ENCODE measurements at places on chromosomes 3 and 15.

- no peak for DNase-seq
These were observed 67.0 kb downstream of the EDEM1 start for GRCh38 chr3:5254281-5255048.

- DNase-seq: no peak
These were observed 8.1 kb upstream of the CDIN1 start for GRCh38 chr15:36571301-36571700.

- no peak for DNase-seq
These were observed 151.8 kb downstream of the MYRIP start for GRCh38 chr3:39961230-39961629.

DNA sequence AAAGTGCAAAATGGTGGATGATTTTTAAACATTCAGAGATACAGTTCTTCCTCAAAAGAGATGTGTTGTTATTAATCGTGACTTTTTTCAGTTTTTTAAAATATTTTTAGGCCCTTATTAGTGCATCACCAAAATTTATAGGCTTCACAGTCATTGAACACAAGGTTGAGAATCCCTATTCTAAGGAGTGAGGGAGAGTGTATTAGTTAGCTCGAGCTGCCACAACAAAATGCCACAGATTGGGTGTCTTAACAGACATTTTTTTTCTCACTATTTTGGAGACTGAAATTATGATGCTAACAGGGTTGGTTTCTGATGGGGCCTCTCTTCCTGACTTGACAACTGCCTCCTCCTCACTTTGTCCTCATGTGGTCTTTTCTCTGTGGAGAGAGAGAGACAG is 145.9 kb upstream of the TPRG1 start:
- no peak for DNase-seq

GRCh38 chr3:139430493-139430892 is 41.0 kb upstream of the COPB2 start:
- no peak for DNase-seq

DNA sequence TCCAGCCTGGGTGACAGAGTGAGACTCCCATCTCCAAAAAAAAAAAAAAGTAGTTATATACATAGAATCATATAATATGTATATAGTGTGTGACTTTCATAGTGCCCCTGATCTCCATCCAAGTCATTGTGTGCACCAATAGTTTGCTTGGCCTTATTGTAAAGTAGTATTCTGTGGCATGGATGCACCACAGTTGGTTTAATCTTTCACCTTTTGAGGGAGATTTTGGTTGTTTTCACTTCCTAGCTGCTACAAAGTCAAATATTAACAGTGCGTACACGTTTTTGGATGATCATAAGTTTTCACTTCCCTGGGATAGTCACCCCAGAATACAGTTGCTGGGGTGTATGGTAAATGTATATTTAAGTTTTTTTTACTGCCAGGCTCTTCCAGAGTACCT is 162.8 kb downstream of the PTPRG start:
- no peak for DNase-seq

- no peak for DNase-seq
These were observed 42.5 kb upstream of the UBE3A start for GRCh38 chr15:25481208-25481859.

GRCh38 chr3:170889132-170889531 is 19.1 kb upstream of the RPL22L1 start:
- DNase-seq: no peak

GRCh38 chr15:57215326-57215725 is 161.0 kb upstream of the CGNL1 start:
- no peak for DNase-seq

DNA sequence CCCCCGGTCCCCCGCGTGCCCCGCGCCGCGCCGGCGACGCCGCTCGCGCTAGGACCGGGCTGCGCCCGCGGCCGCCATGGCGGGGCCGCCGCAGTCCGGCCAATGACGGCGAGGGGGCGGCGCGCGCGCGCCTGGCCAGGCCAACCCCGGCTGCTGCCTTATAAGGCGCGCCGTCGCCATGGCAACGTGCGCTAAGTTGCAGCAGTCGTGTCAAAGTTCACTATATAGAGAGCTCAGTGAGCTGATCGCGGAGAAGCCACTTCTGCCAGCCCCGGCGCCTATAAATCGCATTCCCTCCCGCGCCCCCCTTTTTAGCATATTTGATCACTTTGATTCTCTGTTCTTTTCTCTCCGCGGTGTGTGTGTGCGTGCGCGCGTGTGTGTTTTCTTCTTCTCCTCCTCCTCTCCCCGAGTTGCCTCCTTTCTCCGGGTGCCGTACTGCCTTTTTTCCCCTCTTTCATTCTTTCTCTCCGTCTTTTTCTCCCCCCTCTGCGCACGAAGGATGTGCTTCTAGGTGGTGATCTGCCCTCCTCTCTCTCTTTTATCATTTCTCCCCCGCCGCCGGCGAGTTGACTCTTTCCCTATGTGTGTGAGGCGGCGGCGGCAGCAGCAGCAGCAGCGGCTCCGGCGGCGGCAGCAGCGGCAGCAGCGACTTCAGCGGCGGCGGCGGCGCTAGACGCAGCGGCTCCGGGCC is at the start of gene NR2F2:
Gene NR2F2, plus strand, starts transcription at position 251 of the 694 bp plus-strand sequence. CDS start 1,406 bp downstream, outside the sequence.
- peak; percentile 49 for DNase-seq

DNA sequence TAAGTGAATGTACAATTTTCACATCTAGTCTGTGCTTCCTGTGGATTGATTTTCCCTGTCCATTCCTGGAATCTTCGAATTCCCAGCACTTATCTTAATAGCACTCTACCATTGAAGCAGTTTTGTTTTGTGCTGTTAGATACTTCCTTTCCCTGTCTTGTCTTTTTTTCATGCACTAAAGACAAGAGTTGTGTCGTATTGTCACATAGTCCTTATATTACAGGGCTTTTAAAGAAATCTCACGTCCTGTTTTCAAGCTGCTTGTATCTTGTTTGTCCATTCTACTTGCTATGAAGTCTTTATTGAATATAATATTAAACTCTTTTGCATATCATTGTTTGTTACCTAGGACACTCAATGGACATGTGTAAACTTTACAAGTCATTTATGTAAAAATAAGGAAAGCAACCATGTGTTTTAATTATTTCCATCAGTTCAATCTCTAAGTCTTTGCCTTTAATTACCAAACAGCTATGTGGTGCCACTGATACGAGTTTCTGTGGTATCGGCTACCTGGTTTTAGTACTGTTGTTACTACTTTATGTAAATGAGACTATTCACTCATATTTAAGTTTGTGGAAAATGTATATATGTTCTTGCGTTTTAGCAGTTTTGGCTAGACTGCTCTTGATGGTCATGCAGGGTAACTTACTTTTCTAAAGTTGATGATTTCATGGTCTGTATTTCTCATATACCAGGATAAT is 10.3 kb downstream of the PIK3CA start:
- DNase-seq: no peak

- peak; percentile 73 for DNase-seq
These were observed 45.1 kb downstream of the HMCES start for GRCh38 chr3:129323651-129324294.

DNA sequence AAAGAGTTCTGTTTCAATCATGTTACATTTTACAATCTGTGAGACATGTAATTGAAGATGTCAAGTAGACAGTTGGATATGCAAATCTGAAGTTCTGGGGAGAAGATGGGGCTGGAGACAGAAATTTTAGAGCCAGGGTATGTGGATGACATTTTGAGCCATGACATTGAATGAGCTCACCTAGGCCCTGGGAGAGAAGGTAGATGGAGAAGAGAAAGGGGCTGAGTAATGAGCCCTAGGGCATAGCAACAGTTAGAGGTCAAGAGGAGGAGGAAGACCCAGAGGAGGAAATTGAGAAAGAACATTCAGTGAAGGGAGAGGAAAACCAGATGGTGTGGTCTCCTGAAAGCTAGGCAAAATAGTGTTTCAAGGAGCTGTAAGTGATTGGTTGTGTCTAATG is 15.3 kb downstream of the TMEM266 start:
- no peak for DNase-seq

DNA sequence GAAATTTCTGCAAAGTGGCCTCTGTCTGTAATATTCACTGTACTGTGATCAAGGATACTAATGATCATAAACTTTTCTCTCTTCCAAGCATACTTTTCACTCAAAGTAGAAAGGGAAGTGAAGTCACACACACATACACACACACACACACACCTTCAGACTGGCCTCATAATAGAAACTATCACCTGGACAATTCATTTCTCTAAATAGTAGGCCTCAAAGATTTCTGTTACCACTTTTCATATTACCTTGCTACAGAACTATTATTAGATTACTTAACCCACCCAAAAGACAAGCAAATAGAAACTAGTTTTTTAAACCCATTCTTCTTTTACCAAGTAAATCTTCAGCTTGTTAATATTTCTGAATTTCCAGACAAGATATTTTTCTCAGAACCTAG is 12.2 kb downstream of the CPB1 start:
- no peak for DNase-seq

DNA sequence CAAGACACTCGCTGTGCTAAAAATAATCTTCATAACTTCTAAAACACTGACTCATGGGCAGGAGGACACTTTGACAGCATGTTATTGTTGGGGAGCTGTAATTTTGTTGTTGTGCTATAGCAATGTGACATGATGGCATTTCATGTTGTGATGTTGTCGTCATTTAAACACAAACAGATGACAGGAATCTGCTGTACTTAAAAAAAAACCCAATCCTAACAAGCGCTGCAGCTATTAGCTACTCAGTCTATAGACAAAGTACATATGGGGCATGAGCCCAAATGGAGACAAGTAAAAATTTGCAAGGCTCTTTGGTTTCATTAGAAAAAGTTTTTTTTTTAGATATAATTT is 828 bp upstream of the ATOSA start:
- peak; percentile 16 for DNase-seq

- peak; percentile 91 for DNase-seq
These were observed at the start of gene PCNP for GRCh38 chr3:101573449-101574387. PCNP (plus strand) TSS chr3:101574180; CDS start chr3:101574216, 36 bp downstream.

- no peak for DNase-seq
These were observed 23.2 kb downstream of the MRPS25 start for GRCh38 chr3:15041950-15042349.

- DNase-seq: peak; percentile 21
These were observed 72.0 kb upstream of the KLF13 start for GRCh38 chr15:31254431-31255175.

DNA sequence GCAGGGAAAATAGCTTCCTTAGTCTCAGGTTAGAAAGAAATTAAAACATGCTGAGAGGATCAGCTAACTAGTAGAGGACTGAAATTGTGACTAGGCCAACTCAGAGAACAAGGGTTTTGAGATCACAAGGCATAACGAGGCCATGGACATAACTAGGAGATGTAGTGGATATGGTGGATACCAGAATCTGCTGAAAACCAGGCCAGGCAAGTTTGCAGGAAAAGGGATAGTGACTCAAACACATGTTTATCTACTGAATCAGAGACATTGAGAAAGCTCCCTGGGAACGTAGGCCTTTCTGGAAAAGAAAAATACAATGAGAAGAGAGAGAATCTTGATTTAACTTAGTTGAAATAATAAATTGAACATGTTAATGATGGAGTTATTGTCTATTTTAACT is 326.5 kb upstream of the GBE1 start:
- DNase-seq: no peak

DNA sequence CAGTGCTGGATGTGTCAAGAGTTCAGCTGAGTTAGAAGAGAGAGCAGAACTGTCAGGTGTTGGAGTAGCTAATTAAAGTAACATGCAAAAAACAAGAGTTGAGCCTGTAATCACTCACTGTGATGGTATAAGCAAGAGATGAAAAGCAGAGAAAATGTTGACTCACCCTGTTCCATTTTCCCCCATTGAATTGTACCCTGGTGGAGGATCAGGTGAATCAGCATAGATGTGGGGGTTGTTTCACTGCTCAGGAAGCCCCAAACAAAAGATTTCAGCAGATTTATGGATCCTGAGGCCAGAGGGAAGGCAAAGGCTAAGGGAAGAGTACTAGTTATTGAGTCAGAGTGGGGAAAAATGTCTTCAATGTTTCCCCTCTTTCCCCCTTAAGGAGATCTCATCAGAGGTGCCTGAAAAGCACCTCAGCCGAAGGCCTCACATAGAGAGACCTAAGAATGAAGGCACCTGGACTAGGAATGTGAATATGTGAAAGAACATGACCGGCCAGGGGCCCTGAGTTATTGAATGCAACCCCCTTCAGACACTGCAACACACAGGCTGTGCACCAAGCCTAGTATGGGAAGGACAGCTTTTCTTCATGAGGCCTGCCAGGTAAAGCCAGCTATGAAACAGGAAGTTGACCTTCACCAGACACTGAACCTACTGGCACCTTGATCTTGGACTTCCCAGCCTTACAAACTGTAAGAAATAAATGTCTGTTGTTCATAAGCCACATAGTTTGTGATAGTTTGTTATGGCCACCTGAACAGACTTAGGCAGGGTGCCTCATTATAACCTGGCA is 90.1 kb downstream of the TMCO5A start:
- no peak for DNase-seq

GRCh38 chr15:90819850-90820249 is 48.5 kb upstream of the FURIN start:
- DNase-seq: no peak

DNA sequence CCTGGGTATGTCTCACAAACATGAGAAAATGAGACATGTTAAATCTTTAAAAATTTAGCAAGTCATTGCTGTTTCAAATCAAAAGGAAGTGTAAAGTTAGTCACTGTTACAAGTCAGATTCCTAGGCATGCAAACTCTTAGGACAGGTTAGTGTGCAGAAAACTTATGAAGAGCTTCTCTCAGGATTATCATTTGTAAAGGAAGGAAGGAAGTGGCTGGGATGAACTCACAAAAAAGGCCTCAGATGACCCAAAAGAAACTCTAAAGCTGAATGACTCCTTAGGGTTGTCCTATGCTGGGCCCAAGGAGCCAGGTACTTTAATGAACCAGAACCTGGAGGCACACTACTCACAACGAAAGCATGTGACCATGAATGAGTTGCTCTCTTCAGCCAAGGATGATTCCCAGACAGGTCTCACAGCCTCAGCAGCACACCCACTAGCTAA is 25.0 kb downstream of the MSL2 start:
- DNase-seq: no peak

DNA sequence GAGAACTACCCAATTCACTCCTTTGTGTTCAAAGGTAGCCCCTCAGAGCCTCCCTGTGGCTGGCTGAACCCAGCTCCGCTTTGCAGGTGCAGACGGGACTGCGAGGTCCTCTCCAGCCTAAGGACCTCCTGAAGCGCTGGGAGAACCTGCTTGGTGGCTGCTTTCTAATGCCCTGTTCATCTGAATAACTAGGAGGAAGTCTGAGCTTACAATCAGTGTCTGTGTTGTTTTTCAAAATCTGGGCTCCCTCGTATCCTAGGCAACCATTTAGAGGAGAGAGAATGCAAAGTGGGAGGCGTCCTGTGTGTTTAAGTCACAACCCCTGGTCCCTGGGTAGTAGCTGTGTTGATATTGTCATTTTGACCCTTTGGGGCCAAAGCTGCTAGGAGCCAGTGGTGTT is 99.9 kb downstream of the GABRG3 start:
- no peak for DNase-seq

All from germinal center (tissue), 1 donor.